ENCODE measurements at places on chromosomes 2 and 18.

DNA sequence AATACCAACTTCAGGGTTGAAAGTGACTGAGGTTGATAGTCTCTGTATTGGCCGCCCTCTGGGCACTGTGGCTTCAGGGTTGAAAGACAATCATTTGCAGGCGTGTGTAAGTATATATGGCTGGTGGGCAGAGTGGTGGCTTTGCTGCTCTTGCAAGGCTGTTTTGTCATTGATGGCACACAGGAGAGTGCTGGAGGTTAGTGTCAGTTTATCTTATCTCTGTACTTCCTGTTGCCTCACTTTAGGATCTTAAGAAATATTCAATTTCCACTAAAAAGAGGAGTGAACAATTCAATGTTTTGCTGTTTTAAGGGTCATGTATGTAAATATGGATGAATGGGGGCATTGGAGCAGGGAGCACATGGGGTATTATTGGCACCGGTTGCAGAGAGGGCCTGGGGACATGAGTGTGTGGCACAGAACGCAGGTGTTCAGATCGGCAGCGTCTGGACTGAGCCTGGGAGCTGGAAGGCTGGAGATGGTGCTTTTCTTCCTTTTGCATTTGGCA is 51.5 kb downstream of the NCK2 start:
- DNase-seq, result no peak

GRCh38 chr2:229343661-229344060 is 72.6 kb upstream of the PID1 start:
- DNase-seq, result no peak

- peak; percentile 77 for DNase-seq
These were observed 308.2 kb downstream of the PIEZO2 start for GRCh38 chr18:10841203-10841602.

DNA sequence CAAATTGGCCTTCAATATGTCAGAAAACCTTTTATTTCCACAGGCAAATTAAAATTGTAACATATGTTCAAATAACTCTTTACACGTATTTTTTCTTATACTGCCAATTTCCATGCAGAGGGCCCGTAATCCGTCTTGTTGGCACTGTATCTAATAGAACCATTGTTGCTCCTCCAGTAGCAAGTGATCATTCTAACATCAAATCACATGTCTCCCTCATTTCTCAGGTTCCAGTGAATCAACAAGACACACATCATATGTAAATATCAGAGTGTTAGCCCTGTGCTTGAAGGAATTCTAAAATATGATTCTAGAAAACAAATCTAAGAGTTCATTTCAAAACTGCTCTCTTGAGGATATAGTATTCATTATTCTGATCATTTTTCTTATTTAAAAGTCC is 834.3 kb downstream of the LRRTM4 start:
- no peak for DNase-seq

- no peak for DNase-seq
These were observed 98.8 kb downstream of the HS6ST1 start for GRCh38 chr2:128219891-128220290.

DNA sequence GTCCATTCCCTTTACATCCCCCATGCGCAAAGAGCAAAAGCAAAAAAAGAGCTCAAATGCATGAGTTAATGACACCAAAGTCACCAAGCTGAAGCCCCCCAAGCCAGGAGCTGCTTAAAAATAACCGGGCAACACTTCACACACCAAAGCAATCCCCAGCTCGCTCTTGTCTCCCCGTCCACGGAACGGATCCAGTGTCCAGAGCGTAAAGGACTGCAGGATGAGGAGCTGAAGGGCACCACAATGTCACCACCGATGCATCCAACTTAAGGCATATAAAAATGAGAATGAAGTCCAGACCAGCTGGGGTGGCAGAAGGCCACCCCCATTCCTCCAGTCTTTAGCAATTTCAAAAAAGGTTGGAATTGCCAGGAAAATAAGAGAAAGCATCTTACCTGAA is 8.7 kb downstream of the SMAD7 start:
- no peak for DNase-seq

GRCh38 chr2:102581911-102582310 is 37.4 kb upstream of the SLC9A2 start:
- no peak for DNase-seq

GRCh38 chr2:175435012-175435411 is 253.5 kb upstream of the ATP5MC3 start:
- DNase-seq, result no peak

DNA sequence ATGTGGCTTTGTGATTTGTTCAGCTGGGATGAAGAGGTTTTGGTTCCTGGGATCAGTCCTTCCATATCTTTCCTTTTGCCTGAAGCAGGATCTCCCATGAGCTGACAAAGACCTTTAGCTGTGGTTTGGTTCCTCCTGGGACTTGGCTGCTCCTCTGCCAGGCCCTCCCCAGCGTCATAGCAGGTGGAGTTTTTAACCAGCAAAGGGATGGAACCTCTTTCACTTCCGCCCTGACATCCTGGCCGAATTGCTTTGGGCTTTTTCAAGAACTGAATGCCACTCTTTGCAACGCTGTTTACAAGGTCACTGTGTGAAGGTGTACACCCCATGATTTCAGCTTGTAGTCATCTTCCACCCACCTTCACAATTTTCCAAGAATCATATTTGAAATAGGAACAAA is 390 bp downstream of the PCARE start:
- DNase-seq, result no peak

DNA sequence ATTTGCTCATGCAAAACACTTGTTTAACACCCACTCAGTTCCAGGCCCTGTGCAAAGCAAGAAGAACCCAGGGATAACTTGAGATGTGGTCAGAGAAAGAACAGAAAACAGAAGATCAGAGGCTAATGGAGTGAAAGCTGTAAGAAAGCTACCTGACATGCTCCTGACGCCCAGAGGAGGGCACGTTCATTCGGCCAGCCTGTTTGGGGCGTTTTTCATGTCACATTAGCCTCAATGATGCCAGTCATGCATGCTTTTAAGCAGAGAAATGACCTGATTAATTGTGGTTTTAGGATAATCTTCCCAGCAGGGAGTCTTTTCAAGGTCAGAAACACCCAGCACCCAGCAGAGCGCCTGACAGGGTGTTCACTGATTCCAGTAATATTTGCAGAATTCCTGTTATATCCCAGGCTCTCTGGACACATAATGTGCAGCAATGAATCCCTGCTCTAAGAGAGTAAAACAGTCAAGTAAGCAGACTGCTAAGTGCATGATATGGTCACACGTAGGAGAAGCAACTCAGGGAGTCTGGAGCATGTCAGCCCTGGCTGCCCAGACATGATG is 320.0 kb downstream of the LRATD1 start:
- no peak for DNase-seq

DNA sequence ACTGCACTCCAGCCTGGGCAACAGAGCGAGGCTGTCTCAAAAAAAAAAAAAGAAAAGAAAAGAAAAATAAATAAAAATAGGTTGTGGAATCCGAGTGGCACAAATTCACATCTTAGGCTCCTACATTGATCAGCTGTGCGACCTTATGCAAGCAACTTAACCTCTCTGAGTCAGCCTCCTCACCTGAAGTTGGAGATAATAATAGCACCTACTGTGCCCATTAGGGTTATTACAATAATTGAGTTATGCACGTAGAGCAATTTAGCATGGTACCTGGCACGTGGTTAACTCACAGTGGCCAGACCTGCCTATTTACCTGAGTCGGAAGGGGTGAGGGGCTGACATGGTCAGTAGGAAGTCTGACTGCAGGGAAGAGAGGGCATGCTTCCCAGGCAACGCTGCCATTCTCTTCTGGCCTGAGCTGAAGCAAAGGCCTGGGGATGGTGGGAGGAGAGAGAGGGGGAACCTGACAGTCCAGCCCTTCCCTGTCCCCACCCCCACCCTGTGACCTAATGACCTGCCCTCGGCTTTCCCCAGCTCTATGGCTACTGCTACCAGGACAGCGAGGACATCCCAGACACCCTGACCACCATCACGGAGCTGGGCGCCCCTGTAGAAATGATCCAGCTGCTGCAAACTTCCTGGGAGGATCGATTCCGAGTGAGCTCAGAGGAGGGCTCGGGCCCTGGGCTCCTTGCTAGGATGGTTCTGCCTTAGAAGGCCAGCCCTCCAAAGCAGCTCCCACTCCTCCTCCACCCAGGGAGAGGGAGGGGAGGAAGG is 5.1 kb downstream of the PKDCC start:
- no peak for DNase-seq

DNA sequence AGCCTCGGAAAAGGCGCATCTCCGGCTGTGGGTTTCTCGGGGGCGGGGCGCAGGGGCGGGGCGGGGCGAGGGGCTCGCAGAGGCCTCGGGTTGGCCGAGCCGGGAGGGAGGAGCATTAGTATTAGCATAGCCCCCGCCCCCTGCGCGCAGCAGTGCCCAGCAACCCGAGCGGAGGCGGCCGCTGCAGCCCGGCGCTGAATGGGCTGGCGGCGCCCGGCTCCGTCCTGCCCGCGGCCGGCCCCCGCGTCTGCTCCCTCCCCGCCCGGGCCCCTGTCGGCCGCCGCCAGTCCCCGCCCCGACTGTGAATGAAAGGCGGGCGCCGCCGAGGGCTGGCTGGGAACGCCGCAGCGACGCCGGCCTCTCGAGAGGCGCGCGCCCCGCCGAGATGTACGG is at the start of gene EFR3B:
EFR3B (plus strand) TSS at position 149 of the 393 bp plus-strand sequence; CDS start at position 386, 237 bp downstream.
- DNase-seq, result peak; percentile 87

- DNase-seq, result no peak
These were observed 291.6 kb downstream of the ALPK2 start for GRCh38 chr18:58337285-58337684.

- DNase-seq, result peak; percentile 13
These were observed 27.7 kb upstream of the MAPRE3 start for GRCh38 chr2:26942543-26943295.

- no peak for DNase-seq
These were observed 164.8 kb downstream of the RIT2 start for GRCh38 chr18:42950732-42951131.

DNA sequence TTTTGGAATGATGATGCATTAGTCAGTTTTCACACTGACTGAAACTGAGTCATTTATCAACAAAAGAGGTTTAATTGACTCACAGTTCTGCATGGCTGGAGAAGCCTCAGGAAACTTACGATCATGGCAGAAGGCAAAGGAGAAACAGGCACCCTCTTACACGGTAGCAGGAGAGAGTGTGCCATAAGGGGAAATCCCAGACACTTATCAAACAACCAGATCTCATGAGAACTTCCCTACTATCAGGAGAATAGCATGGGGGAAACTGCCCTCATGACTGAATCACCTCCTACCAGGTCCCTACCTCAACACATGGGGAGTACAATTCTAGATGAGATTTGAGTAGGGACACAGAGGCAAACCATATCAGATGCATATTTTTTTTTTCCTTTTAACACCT is 504.5 kb upstream of the VRK2 start:
- DNase-seq, result no peak

DNA sequence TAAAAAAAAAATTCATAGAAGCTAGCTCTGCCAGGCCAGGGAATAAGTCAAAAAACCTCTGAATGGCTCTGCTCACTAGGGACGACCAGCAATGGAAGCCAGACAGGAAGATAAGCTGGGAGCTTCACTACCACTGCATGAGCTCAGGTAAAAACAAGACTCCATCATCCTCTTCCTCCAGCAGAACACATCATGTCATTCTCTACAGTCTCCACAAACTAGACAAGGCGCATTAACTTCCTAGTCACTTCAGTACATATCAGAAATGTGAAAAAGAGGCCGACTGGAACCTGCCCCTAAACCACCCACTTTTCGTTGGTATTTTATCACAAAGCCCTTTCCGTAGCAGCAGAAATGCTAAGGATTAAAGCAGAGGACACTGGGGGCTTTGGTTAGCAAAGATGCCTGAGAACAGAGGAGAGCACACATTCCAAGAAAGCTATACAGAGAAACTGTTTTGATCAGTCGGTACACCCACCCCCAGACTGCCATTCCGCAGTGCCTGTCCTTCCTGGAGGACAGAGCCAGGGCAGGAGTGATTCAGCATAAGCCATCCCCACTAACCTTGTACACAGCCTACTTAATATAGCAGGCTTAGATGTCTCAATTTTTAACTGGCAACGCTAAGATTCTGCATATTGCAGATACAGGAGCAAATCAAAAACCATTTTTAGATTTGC is 53.4 kb downstream of the AAK1 start:
- DNase-seq, result no peak

DNA sequence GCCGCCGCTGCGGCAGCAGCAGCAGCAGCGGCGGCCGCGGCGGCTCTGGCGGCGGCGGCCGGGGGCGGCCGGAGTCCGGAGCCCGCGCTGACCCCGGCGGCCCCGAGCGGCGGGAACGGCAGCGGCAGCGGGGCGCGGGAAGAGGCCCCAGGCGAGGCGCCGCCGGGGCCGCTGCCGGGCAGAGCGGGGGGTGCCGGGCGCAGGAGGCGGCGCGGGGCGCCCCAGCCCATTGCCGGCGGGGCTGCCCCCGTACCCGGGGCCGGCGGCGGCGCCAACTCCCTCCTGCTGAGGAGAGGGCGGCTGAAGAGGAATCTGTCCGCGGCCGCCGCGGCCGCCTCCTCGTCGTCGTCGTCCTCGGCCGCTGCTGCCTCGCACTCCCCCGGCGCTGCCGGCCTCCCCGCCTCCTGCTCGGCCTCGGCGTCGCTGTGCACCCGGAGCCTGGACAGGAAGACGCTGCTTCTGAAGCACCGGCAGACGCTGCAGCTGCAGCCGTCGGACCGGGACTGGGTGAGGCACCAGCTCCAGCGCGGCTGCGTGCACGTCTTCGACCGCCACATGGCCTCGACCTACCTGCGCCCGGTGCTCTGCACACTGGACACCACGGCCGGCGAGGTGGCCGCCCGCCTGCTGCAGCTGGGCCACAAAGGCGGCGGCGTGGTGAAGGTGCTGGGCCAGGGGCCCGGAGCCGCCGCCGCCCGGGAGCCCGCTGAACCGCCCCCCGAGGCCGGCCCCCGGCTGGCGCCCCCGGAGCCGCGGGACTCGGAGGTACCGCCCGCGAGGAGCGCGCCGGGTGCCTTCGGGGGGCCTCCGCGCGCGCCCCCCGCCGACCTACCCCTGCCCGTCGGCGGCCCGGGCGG is 646 bp downstream of the PHLPP1 start:
- no peak for DNase-seq

DNA sequence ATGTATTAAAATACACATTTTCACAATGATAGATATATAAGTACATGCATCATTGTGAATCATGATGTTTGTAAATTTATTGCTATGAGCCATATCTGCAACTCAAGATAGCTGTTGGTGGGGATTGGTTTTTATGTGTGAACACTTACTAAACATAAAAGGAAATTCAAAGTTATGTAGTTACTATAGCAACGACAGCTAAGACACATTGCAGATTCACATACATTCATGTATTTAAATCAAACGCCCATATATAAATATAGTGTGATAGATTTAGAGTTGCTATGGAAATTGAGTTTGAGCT is 65.6 kb downstream of the MAPRE2 start:
- no peak for DNase-seq

Data from fibroblast of skin of left quadriceps (primary cell).